ENCODE measurements at places on chromosomes 7 and 10.

DNA sequence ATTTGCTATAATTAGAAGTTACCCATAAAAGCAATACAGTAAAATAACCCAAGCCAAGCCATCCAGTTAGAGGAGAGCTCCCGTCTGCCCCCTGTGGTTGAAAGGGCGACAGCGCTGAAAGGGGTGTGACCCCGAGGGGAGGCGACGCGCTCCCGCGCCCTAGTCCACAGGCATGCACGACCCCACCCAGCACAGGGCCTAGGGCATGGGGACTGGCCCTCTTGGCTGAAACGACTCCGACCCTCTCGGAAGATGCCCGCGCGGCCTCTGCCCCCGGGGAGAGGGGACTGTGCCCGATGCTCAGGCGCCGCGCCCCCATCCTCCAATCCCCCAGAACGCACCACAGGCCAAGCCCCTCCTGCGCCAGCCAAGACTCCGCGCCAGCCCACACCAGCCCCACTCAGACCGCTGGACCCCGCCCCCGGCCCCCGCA, 64.0 kb downstream of the CSGALNACT2 start:
- no peak for DNase-seq

DNA sequence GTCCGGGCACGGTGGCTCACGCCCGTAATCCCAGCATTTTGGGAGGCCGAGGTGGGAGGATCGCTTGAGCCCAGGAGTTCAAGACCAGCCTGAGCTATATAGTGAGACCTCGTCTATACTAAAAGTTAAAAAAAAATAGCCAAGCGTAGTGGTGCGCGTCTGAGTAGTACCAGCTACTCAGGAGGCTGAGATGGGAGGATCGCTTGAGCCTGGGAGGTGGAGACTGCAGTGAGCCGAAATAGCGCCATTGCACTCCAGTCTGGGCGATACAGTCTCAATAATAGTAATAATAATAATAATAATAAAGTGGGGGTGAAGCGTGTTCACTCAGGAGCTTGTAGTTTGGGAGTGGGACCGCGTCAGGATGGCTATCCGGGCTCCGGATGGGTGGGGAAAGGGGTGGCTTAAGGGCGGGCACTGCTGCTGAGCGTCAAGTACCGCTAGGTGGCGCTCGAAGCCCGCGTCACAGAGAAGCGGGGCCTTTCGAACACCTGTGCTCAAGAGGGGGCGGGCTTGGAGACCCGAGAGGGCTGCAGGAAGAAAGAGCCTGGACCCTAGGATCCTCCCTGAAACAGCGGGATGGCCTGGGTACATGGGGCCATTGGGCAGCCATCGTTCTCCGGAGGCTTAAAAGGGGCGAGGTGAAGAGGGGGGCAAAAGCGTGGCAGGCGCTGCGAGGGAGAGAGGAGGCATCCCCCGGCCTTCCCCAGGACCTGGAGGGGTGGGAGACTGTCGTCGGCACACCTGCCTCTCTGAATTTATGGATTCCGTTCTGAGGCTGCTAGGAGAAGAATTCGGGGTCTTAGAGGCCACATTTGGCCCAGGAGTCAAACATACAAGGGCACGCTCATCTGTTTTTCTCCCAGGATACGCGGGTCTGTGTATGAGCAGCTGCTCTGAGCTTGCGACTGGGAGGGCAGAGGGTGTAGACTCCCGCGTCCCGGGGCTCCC, 14.5 kb downstream of the LBX1 start:
- DNase-seq = peak; percentile 46

DNA sequence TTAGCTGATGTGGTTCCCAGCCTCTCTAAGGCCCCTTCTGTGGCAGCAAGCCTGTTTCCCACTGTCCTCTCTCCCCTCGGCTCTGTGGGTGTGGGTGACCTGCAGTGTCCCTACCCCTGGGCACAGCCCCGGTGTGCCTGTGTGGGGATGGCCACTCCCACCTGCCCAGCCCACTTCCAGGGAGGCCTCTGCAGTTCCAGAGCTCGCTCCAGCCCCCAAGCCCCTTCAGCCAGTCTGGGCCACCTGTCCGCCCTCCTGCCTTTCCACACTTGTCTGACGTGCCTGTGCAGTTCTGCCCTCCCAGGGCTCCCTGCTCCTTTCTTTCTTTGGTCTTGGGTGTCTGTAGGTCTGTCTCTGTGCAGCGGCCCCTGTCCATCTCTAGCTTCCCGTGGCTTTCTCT, 127.0 kb upstream of the PPIF start:
- no peak for DNase-seq

DNA sequence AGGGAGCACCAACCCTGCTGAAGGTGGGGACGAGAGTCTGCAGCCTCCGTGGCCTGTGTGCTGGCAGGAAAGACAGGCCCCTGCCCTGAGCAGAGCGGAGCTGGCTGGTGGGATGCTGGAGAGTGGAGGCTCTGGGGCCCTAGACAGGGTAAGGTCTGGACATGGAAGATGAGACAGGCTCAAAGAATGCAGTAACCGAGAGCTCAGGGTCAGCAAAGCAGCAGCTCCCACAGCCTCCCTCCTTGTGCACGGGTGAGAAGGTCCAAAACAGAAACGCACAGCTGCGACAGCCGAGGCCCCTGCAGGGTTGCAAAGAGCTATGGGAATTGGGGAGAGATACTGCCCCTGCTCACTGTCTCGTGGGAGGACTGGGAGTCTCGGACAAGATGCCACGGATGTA, 80.5 kb downstream of the TNS3 start:
- DNase-seq = no peak

DNA sequence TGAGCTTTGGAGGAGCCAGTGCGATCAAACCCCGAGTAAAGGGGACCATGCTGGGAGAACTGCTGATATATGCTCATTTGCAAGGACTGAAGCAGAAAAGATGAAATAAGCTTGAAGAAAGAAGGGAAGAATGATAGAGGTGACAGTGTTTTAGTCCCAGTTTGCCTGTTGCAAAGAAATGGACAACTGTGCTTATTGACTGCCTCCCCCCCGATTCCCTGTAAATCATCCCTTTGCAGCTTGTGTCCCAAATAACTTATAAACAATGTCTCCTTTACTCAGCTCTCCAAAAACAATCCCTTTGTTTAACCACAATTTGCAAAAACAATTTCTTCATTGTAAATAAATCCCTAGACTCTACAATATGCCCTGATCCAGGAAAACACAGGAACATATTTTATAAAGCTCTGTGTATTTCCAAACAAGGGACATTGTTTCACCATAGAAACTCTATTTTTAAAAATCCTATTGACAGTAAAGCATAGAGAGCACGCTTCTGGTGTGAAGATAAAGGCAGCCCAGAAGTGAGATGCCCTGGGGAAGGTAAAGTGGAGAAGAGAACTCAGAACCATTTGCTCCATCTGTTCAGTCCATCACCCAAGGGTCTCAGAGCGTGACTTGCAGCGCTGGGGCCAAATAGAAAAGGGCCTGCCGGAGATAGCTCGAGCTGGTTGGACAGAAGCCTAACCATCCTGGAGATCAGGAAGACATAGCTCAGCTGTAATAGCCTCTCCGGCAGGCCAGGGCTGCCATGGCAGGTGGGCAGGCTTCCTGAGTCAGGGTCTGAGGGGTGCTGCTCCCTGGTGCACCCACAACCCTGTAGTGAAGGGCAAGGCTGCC, 280.5 kb downstream of the WDR11 start:
- no peak for DNase-seq

DNA sequence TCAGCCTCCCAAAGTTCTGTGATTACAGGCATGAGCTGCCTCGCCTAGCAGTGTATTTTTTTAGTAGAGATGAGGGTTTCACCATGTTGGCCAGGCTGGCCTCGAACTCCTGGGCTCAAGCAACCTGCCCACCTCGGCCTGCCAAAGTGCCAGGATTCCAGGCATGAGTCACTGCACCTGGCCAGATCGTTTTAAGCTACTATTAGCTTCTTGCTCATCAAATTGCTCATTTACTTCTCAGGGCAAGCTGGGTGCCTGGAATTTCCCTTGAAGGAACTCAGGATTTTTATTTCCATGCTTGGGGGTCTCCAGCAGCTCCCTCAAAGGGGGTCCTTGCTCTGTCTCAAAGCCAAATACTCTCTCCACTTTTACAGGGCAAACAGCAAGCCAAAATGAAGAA, 798.0 kb upstream of the AUTS2 start:
- DNase-seq = peak; percentile 57

- peak; percentile 13 for DNase-seq
Measured at GRCh38 chr10:5466451-5467206, 32.7 kb downstream of the CALML5 start.

- DNase-seq = no peak
Measured at GRCh38 chr10:5887641-5888040, 2.1 kb downstream of the ANKRD16 start.

- DNase-seq = no peak
Measured at GRCh38 chr10:52030051-52030790, 283.9 kb upstream of the DKK1 start.

DNA sequence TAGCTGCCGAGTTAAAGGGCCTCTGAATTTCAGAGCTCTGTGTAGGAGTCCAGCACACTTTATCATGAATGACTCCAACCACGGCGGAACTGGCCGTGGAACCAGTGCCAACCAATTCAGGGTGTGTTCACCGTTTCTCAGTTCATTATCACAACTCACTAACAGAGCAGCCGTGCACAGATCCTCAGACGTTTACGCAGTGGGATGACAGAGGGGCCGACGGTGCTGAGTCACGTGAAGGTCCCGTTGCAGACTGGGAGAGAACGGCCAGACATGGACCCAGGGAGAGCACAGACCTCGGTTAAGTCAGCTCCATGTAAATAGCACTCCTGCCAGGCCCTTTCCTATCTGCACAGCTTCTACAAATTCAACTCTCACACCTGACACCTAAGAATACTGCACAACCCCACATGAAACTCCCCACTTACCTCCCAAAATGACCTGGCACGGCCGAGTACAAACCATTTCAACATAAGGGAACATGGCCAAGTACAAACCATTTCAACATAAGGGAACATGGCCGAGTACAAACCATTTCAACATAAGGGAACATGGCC, 95.5 kb downstream of the DIP2C start:
- no peak for DNase-seq

DNA sequence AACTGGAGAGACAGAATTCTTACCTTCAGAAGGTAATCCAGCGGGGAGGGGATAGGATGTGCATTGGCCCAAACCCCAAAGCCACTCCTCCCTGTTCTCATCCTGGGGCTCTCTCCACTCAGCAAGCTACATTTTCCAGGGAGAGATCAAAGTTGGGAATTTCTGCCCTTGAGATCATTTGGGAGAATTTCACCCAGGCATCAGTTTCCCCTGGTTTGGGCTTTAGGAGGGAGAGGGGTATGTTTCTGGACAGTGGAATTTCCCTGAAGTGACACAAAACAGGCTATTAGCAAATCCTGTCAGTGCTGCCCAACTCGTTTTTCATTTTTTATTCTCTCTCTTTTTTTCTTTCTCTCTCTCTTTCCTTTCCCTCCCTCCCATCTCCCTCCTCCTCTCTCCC, 35.7 kb downstream of the CYP17A1 start:
- DNase-seq = no peak

DNA sequence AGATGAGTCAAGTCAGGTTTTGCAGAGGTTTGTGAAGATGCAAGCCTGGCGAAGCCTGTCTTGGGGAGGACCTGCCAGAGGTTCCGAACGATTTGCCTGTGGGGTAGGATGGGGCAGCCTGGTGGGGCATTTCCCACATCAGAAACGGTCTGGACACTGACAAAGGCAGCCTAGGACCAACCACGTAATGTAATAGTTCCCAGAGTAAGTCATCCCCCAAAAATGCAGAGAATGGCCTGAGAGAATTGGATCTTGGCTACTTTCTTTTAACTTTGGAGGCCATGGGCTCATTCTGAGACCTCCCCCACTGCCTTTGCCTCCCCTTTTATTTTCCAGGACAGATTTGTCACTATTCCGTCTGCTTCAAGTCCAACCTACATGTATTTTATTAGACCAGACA, 168.9 kb upstream of the SH2B2 start:
- no peak for DNase-seq

DNA sequence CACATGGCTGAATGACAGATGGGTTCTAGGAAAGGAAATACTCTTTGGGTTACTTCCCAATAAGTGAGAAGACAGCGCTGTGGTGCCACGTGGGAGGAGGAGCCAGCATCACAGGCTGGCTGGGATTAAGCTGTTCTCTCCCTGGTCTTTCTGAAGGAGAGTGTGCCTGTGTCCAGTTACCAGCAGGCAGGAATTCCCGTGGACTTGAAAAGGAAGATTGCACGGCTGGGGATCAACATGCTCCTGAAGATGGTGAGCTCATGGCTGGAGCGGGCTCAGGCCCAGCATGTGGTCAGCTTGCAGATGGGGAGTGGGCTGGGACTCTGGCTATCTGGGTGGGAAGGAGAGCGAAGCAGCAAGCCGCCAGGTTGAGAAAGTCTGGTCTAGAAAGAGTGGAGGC, 8.1 kb downstream of the ADCK2 start:
- DNase-seq = no peak

- DNase-seq = no peak
Measured at GRCh38 chr10:112182784-112183328, 709 bp downstream of the GPAM start.

- no peak for DNase-seq
Measured at GRCh38 chr7:33671531-33672262, 233.6 kb upstream of the BMPER start.

- DNase-seq = no peak
Measured at GRCh38 chr10:33092596-33092995, 134.6 kb upstream of the ITGB1 start.

DNA sequence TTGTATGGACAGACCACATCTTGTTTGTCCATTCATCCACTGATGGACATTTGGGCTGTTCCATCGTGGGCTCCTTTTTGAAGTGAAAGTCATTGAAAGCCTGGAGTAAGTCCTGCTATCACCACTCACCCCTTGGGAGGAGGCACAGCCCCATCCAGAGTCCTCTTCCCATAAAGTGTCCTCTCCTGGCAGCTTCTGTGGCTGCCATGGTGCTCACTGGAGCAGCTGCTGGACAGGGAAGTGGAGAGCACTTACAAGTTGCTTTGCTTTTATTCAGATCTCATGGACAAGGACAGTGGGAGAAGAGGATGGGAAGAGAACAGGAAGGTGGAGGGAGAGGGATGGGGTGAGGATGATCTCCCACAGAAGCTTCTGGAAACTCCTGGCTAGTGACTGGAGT, 18.5 kb upstream of the EIF5AL1 start:
- no peak for DNase-seq

GRCh38 chr10:91564508-91564907, 68.4 kb downstream of the PPP1R3C start:
- no peak for DNase-seq

GRCh38 chr10:78300526-78300925, 266.9 kb downstream of the RPS24 start:
- DNase-seq = no peak

GRCh38 chr7:151899513-151900360, 22.8 kb upstream of the PRKAG2 start:
- no peak for DNase-seq

DNA sequence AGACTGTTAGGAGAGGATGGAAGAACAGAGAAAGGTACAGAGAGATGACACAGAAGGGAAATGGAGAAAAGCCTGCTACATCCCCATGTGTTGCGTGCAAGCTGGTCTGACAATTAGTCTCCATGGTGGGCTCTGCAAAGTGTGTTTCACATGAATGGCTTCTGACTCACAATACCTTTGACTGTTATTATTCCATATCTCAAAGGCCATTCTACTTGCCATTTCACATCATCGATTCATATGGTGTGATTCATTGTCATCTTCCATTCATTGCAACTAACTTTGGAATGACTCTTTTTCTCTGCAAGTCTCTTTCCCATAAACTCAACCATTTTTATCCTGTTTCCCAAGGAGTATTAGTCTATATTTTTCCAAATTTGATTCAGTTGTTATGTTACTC, 208.9 kb upstream of the INHBA start:
- DNase-seq = no peak
